ENCODE measurements at places on chromosomes 12 and 14.

GRCh38 chr12:80411787-80412186 is 32.2 kb upstream of the PTPRQ start:
- DNase-seq = no peak

DNA sequence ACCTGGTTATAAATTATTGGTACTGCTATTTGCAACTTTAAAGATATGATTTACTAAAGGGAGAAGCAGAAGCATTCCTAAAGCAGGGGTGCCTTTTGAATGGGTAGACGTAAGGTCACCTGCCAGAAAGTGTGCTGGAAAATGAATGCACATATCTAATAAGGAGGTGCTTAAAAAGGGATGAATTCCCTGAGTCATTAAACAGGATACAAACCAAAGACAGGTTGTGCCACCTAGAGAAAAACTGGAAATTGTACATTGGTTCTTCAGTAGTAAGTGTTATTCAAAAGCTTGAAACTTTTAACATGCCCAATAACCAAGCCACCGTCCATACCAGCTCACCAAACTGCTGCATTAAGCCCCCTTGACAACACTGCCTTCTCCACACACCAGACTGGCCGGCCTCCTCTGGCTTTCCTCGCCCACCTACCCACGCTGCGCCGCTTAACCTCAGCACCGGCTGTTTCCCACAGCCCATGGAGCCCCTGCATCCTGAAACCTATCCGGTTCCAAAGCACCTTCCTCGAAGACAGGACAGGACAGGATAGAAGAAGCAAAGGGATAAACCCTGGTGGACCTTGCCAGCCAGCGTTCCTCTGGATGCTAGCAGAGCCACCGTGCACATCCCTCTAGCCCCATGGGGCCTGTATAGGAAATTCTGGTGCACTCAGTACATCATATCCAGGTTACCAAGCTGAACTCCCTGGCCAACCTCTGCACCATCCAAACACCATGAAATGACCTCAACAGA is 201.5 kb upstream of the CAND1 start:
- no peak for DNase-seq

DNA sequence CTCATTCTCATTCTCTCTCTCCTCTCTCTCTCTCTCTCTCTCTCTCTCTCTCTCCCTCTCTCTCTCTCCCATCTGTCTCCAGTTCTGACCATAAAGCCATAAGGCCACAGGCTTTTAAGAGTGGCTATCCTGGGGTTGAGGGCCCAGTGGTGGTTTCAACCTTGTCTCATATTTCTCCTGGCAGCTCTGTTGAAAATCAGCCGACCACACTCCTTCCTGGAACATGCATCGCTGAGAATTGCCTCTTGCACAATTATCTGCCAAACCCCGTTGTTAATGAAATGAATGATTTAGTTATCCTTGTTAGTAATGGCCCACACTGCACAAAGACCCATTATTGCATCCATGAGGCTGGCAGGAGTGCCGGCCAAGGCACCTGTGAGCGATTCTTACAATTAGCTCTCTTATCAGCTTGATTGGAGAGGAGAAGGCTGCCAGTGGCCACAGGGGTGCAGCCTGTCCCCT is 30.4 kb upstream of the KCNA5 start:
- DNase-seq = no peak

DNA sequence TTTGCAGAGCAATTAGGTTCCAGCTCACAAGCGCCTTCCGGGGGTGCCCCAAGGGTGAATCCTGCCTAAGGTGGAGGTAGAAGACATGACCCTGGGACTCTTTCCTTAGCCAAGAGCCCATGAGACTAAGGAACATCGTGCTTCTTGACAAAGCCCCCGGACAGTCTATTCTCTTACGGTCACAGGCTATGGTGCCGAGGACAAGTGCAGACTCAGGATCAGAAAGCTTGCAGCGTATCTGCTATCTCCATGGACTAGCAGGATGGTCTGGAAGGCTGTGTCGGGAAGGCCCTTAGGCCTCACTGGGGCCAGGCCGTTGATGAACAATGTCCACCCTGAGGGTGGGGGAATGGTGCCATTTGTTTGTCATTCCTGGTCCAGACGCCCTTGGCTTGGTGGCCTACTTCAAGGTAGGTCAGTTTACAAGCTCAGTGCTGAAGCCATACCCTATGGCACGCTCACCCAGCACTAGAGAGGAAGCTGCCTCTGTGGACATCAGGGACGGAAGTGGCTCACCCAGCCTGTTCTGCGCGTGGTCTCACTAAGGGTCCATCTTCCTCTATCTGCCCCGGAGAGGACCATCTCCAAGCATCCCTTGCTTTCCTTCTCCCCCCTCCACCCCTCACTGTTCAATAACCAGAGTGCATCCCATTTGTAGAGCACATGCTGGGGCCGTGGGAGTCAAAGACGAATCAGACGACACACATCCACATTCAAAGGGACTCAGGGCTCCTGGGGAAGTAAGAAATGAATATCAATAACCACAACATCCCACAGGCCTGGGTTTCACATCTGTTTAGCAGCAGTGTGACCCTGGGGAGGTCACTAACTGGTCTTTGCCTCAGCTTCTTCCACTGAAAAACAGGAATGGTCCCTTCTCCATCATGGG is 45.0 kb upstream of the IQSEC3 start:
- DNase-seq = no peak

DNA sequence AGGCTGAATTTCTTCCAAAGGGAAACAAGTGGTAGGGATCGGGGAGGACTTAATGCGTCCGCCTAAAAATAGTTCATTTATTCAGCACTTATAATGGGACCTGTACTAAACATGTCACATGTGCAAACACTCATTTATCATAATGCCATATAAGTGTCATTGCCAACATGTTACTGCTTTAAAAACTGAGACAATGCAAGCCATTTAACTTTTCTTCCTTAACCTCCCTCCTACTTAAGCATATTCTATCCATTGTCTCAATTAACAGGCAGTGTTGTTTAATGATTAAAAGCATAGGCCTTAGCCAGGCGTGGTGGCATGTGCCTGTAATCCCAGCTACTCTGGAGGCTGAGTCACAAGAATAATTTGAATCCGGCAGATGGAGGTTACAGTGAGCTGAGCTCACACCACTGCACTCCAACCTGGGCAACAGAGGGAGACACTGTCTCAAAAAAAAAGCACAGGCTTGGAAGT is 13.5 kb upstream of the SCFD1 start:
- DNase-seq = no peak

- DNase-seq = no peak
Measured at GRCh38 chr12:102539651-102540553, 59.5 kb upstream of the IGF1 start.

- DNase-seq = no peak
Measured at GRCh38 chr12:32063796-32064195, 42.9 kb upstream of the BICD1 start.

DNA sequence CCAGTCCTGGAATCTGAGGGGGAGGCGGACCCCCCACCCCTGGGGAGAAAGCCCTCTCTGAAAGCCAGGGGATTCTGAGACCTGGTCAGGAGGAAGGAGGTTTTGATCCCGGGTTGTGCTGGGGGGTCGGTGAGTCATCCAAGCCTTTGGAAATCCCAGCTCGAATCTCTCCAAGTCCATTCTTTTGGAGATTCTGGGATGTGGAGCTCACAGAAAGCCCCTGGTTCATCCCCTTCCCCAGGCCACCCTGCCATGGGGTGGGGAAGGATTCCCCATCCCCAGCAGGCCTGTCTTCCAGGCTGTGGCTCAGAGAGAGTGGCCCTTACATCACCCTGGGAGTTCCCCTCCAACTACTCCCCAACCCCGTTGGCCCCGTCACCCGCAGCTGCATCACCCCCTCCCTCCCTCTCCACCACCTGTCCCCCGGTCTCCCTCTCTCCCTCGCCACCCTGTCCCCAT is 14.3 kb downstream of the EXOC3L4 start:
- DNase-seq = no peak

GRCh38 chr12:124536641-124537040 is 30.8 kb downstream of the NCOR2 start:
- DNase-seq = no peak

GRCh38 chr12:65665817-65666216 is 158.5 kb upstream of the HMGA2 start:
- DNase-seq = no peak

All from NCI-H187 (cell line).